ENCODE measurements at places on chromosomes 4 and X.

DNA sequence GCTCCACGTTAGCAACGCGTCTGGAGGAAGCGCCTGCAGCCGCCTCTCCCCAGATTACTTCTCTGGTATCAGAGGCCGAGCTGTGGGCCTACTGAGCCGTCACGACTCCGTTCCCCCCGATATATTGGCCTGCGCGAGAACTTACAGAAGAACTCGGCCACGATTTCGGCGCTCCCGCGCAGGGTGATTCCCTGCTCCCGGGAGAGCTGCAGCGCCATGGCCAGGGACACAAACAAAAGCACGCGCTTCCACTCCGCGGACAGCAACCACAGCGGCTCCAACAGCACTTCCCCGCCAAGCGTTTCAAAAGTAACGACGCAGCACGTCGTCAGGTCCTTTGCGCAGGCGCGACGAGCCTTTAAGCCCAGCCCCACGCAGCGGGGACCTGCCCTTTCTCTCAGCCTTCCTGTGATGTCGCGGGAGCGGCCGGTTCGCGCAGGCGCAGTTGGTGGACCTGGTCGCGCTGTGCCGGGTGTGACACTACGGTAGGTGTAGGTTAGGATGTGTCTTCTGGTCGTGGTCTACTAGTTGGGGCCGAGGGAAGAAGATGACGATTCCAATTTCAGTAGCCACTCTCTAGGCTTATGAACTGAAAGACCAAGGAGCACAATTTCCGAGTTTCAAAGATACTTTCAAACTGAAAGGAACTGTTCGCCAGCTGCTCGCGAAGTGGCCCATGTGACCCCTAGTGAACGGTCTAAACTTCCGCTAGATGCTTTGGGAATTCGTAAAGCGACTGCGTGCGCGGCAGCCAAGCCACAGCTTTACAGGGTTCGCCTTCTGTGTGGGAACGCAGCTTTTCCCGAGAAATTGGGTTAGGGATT is at the start of gene MAD2L1:
TSS of gene MAD2L1 (minus strand) at position 332 of the 824 bp plus-strand sequence. CDS start at position 218, 114 bp downstream.
- DNase-seq, result peak; percentile 99

DNA sequence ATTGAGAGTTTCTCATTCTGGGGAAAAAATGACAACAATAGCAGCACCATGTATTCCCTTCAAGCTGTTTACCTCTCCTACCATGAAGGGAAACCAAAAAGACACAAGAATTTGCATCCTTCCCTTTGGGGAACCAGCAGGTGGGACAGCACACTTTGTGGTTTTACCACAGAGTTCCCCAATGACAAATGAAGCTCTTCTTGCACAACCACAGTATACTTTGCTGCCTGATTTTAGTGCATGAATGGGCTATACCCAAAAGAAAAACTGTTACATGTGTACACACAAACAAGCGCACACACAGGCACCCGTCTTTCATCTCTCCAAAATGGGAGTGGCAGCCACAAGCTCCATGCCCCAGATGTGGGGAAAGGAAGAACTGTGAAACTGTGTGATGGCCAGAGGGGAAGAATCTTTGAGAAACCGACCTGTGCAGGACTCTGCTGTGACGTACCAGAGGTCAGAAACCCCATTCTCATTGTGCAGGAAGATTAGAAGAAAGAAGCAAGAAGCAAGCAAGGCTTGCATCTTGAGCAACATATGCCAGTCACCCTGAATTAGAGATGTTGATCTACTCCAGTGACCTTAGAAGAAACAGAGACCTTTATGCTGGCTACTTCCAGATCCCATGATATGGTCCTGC is 2.7 kb upstream of the MAML3 start:
- no peak for DNase-seq

- DNase-seq, result no peak
These were observed 172.7 kb upstream of the IL15 start for GRCh38 chr4:141463678-141464077.

DNA sequence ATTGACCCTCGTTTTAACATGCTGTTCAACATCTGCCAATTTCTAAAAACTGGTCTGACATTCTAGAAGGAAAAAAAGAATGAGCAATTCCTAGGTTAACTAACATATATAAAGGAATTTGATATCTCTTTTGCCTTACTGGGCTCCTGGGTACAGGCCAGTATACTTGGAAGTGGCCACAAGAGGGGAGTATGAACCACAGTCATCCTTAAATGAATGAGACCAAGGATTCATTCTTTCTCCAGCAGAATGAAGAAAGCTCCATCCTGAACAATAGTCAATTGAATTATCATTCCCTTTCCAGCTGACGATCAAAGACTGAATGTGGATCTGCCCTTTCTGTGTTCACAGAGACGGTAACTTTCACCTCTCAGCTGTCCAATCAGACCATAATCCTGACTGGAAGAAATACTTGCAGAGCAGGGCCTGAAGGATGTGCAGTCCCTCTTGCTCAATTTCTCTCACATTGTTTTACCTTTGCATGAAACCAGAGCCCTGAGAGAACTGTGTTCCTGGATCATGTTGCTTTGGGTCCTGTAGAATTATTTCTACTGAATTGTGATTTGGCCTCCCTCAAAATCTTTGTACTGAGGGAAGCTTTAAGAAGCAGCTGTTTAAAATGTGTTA is 14.8 kb upstream of the SPARCL1 start:
- DNase-seq, result peak; percentile 51

DNA sequence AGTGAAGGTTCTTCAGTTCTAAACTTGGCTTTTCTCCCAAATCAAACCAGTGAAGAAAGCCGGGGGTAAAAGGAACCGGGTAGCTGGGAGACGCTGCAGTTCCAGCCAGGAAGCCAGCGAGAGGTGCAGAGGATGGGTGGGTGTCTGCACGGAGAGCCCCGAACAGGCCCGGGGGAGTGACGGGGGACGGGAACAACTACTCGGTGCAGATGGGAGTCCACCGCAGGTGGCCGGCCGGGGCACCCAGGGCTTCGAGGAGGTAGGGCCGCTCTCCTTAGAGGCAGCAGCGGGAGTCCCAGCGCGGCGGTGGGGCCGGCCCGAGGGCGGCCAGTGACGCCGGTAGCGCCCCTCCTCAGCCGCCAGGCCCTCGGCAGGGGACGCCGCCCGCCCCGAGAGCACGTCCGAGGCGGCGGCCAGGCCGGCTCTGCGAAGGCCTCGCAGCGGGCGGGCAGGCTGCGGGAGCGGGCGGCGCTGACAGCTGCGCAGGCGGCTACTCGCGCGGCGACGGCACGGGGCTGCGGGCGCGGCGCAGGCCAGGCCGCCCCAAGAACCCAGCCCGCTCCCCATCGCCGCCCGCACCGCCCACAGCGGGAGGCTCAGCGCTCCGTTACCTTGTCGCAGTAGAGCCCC is 449 bp downstream of the FBXL5 start:
- DNase-seq, result peak; percentile 33

DNA sequence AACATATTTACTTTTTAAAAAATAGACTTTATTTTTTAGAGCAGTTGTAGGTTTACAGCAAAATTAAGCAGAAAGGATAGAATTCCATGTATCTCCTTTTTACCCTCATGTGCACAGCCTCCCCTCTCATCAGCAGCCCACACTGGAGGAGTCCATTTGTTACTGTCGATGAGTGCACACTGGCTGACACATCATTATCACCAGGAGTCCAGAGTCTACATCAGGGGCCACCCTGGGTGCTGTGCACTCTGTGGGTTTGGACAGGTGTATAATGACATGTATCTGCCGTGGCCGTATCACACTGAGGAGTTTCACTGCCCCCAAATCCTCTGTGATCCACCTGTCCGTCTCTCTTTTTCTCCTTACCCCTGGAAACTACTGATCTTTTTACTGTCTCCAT is 26.3 kb downstream of the TBC1D14 start:
- DNase-seq, result no peak

DNA sequence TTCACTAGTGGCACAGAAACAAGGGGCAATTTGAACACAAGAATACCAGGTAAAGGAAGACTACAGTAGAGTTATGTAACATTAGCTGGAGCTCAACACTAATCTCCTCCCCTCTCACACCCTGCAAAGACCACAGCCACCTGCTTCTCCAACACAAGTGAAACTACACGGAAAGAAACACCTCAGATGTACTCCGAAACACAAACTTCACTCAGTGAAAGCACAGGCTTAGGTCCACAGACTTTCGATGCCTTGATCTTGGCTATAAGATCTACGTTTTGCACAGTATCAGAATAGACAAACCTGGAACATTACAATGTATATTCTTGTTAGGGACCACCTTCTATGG is 7.6 kb downstream of the ACSL1 start:
- no peak for DNase-seq

GRCh38 chrX:150038986-150039599 is 100.8 kb upstream of the EOLA2 start:
- peak; percentile 72 for DNase-seq

DNA sequence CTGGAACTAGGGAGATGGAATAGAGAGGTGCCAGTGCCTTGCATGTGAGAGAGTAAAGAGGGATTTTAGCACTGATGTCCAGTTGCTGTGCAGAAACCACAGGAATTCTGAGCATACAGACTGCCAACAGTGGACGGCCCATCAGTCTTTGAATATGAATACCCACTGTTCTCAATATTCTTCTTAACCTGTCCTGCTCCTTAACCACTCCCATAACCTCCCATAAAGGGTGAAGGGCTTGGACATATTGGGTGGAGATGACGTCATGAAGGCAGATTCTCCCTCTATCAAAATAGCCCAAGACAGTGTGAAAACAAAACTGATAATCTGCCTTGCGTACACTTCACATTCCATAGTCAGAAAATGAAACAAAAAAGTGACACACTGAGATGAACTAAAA is 1313.7 kb upstream of the PABPC4L start:
- DNase-seq, result peak; percentile 1

DNA sequence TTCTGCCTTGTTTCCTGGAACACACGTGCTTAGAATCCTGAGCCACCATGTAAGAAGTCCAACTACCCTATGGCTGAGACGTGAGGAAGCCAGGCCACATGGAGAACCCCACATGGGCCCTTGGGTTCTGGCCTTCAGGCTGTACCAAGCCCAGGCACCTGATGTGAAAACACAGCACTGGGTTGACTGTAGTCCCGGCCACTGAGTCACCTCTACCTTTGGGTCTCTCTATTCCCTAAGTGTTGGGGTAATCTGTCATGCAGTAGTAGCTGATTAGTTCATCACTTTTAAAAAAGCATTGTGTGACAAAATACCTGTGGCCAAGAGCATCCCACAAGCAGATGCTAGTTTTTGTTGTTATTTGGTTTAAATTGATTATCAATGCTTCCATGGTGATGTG is 24.3 kb downstream of the CFAP97 start:
- DNase-seq, result no peak

Data from fibroblast of skin of scalp (primary cell).